ENCODE measurements at places on chromosomes 11 and 22.
A peak's percentile ranks its signal among the peaks of the same experiment; 100 is the strongest.

DNA sequence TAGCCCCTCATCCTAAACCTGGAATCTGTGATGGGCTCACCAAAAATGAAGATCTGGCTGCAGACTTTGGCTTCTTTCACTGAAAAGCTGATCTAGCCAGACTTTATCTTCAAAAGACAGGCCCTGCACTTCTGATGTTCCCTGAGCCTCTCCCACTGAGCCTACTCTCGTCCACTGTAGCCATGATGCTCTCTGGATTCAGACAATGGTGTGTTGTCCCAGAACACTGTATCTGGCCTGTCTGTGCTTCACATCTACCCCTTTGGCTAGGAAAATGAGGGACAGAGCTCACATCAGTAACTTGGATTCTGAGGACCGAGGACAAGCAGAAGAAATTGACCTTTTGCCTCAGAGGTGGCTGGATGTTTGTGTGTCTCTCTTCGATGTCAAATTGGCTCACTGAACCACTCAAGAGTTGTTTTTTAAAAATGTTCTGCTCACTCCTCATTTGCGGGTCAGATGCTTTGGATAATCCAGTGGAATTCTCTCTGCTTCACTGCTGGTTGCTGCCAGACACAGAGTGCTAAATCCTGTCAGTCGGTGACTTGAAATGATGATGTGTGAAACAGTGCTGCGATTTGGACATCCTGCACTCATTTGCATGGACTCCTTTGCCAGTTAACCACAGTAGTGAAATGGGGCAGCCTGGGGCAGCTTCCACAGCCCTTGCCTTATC is 67.5 kb downstream of the ARFGAP2 start:
- DNase-seq, result no peak

DNA sequence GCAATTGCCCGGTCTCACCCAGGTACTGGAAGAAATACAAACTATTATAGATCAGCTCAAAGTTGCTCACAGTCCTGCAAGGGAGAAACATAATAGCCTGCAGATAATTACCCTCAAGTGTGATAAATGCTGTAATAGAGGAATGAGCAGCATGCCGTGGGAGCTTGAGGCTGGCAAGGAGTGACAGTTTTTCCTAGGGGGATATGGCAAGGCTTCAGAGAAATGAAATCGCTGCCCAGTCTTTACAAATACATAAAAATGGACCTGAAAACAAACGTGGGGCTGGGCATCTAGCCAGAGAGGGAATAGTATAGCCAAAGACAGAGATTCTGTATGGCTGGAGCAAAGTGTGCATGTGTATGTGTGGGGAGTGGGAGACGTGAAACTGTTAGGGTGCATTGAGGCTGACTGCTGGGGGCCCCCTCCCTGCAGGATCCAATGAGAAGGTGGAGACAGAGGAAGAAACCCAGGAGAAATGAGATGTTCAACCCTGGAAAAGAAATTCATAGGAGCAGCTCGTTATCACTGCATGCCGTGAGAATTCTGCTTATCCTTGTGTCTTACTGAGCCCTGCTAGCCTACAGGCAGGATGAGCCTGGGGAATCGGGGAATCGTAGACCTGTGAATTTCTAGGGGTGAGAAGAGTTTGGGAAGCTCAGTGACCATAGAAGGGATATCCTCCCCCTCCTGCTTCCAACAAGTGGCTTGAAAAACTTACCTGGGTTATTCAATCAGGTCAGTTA is 167.0 kb downstream of the LDLRAD3 start:
- no peak for DNase-seq

DNA sequence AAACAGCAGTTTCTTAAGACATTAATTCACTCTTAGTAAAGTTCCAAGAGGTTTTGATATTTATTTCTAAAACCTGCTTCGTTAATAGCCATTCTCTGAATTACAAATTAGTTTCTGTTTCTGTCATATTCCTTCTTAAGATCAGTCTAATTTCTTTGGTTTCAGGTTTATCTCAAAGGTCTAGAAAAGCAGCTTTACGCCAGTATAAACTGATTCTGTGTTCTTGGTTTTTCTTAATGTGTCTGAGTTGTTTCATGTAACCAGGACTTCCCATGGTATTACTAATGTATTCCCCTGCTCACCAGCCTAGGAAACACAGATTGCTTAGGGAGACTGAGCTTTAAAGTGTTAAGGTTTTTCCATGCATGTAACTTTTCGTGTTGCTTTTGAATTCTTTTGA is 6.8 kb upstream of the ACY3 start:
- no peak for DNase-seq

DNA sequence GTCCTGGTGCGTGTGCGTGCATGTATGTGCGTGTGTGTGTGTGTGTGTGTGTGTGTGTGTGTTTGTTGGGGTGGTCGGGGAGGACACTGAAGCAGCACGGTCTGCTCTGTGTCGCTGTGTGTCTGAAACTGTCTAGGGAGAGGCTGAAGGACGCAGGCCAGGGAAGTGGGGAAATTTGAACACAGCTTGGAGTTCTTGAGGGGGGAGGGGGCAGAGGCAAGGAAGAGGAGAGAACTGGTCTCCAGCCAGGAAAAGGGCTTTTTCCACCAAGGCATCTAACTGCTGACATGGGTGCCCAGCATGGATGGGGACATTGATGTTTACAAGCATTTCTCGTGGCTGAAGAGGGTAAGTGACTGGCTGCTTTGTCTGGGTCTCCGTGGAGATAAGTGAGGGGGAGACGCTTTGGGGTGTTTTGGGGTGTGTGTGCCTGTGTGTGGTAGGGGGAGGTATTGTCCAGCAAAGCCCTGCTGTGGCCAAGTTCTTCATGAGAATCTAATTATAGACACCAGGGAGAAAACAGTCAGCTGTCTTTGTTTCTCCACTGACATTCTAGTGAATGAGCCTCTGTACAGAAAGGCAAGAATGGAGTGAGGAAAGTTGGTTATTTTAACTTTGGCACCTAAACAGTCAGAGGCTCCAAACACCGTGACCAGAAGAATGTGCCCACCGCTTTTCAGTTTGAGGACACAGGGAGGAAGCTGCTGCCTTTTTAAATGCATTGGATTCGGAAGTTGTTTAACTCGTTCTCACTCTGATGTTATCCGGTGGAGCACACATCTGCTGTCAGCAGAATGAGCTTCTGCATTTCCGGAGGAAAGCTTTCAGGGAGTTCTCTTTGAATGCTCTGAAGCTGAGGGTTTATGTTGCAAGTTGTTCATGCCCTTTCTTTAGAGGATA is 63.7 kb downstream of the PPFIBP2 start:
- DNase-seq, result no peak

DNA sequence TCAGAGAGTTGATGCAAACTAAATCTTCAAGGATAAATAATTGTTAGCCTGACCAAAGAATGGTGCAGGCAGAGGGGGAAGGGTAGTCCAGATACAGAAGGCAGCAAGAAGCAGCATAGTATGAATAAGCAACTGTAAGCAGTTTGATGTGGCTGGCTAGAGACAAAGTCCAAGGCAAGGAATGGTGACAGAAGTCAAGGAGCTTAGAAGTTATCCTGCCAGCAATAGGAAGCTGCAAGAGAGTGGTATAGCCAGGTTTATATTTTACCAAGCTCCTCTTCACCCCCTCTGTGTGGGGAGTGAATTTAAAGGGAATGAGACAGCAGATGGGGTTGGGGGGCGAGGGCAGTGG is 14.7 kb downstream of the TRIM3 start:
- no peak for DNase-seq

DNA sequence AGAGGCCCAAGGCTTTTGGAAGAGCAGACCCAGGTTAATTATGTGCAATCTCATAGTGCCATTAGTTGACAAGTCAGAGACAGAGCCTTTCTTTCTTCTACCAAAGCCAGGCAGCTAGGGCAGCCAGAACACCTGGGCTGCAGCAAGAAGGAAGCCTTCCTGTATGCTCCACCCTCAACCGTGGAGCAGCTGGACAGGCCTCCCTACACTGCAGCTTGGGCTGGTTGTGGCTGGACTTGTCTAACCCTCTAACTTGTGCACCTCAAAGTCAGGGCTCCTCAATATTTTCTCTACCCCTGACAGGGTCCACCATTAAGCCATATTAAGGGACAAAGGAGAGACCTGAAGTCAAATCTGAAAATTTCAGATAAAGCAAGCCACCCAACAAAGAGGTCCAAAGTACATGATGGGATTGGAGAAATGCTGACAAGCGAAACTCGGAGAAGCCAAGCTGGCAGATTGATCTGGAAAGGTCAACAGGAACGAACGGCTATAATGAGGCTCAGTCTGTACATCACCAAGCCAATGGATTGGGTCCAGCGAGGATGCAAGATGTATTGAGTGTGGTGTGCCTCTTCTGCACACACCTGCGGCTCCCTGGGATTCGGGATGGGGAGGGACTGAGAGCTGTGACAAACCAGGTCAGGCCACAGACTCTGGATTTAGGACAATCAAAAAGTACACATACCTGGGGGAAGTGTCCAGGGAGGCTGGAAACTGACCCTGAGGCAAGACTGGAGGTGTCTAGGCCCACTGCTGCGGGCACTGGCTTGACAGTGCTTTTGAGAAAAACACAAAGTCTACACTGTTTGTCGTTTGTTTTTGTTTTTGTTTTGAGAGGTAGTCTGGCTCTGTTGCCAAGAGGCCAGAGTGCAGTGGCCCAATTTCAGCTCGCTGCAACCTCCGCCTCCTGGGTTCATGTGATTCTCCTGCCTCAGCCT is 11.7 kb upstream of the SLC43A3 start:
- DNase-seq, result no peak

DNA sequence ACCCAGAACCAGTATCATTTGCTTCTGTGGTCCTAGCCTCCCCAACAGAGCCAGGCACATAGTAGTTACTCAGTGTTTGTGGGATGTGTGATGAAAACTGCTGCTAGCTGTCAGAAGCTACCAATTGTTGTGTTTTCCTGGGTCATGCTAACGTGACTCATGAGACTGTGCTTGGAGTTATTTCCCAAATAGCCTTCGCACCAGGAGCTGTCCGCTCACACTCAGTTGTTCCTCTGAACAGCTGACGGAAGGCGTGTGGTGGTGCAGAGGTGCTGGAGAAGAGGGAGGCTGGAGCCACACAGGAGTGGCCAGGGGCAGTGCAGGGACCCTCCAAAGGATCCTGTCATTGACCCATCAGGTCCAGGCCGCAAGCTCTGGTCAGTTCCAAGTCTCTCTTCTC is 53.9 kb upstream of the TBCEL start:
- DNase-seq, result no peak

DNA sequence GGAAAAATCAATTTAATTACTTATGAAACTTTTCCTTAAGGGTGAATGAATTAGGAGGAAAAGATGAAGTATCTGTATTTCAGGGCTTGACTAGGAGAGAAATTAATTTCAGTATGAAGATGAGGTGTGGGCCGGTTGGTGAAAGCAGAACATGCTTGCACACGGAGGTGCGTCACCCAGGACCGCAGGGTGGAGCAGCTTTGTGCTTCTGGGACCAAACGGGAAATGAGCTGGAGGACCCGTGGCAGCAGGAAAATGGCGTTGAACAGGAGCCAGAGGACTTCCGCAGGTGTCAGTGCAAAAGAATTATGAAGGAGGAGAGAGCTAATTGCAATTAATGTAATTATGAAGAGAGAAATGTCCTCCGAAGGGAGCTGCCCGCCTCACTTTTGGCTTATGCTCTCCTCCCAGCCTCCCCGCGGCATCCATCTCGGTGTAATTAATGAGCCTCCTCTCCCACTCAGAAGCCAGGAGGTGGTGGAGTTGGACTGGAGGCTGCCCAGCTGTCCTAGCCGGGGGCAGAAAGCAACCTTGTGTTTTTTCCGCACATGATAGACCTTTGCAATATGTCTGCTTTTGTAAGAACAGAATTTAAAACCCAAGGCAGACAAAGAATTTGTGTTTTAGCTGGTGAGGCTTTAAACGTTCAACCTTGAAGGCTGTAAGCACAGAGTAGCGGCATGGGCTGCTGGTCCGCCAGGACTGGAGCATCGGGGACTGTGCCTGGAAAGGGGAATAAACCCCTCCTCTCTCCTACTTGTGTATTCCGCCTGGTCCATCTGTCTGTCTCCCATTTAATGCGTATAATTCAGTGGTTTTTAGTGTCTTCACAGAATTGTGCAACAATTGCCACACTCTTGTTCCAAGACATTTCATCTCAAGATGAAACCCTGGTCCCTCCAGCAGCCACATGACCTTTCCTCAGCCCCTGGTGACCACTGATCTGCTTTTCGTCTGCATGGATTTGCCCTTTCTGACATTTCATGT is 180.6 kb downstream of the TBC1D22A start:
- no peak for DNase-seq

- DNase-seq, result no peak
Observed at GRCh38 chr11:6443269-6444003, 2.6 kb upstream of the HPX start.

DNA sequence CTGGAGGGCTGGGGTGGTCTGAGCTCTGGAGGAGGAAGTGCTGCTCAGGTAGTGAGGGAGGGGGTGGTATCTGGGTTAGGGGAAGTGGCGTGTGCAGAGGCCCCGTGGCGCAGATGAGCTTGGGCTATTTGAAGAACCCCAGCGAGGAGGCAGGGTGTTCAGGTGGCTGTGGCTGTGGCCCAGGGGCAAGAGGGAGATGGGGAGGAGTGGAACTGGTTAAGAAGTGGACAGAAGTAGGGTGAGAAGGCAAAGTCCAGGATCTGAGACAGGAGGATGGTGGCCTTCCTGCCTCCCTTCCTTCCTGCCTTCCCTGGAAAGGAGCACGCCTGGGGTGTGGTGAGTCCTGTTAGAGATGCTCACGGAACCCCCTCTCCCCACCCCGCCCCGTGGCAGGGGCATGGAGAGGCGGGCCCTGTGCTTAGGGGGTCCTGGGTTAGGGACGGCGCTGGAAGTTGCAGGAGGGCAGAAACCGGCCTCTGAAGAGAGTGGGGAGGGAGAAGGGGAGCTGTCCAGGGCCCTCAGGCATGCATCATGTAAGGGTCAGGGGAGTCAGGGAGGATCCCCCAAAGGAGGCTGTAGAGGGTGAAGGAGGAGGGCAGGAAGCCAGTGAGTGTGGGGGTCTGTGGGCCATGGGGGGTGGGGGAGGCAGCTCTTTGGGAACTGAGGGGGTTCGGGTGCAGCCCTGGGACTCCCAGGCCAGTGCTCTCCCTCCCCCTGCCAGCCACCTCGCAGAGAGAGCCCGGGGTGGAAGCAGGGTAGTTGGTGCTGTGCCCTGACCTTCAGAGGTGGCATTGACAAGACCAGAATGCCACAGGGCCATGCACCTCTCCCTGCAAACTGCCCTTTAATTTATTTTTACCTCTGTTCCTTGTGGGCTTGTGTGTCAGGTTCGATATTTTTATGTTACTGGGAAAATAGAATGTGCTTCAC is 63.7 kb upstream of the PARVG start:
- no peak for DNase-seq

- DNase-seq, result peak; percentile 22
Observed at GRCh38 chr11:62770778-62771143, 435 bp upstream of the TAF6L start.

- DNase-seq, result no peak
Observed at GRCh38 chr11:134038897-134039470, 29.9 kb upstream of the JAM3 start.

DNA sequence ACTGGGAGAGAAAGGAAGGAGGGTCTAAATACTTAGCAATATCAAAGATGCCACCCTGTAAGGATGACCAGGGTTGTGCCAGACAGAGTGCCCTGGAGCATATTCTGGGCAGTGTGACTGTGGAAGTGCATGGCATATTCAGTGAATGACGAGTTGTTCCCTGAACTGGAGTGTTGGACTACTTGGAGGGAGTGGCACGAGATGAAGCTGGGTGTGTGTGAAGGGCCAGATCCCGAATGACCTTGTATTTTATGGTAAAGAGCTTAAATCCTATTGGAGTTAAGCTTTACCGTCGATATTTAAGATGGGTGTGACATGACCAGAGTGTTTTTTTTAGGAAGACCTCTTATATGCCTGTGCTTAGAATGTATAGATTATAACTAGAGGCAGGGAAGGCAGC is 48.8 kb downstream of the STIM1 start:
- DNase-seq, result no peak

- DNase-seq, result no peak
Observed at GRCh38 chr11:119316016-119316728, 758 bp downstream of the MCAM start.

- DNase-seq, result no peak
Observed at GRCh38 chr11:26946257-26946716, 47.6 kb upstream of the FIBIN start.

GRCh38 chr22:46696229-46696518 is 41.9 kb downstream of the CERK start:
- no peak for DNase-seq
